8988T (cell line): ENCODE measurements at places on chromosomes 11 and 22.

GRCh38 chr11:48182860-48183526 lies 33.6 kb upstream of the OR4B1 start:
- no peak for DNase-seq

- DNase-seq: peak; percentile 94
These were observed at the start of gene P2RY2 for GRCh38 chr11:73218106-73218829. TSS of gene P2RY2 (plus strand) at chr11:73218281. CDS start at chr11:73234160, 15,879 bp downstream.

GRCh38 chr22:43036282-43036829 lies 21.4 kb upstream of the PACSIN2 start:
- DNase-seq: no peak

DNA sequence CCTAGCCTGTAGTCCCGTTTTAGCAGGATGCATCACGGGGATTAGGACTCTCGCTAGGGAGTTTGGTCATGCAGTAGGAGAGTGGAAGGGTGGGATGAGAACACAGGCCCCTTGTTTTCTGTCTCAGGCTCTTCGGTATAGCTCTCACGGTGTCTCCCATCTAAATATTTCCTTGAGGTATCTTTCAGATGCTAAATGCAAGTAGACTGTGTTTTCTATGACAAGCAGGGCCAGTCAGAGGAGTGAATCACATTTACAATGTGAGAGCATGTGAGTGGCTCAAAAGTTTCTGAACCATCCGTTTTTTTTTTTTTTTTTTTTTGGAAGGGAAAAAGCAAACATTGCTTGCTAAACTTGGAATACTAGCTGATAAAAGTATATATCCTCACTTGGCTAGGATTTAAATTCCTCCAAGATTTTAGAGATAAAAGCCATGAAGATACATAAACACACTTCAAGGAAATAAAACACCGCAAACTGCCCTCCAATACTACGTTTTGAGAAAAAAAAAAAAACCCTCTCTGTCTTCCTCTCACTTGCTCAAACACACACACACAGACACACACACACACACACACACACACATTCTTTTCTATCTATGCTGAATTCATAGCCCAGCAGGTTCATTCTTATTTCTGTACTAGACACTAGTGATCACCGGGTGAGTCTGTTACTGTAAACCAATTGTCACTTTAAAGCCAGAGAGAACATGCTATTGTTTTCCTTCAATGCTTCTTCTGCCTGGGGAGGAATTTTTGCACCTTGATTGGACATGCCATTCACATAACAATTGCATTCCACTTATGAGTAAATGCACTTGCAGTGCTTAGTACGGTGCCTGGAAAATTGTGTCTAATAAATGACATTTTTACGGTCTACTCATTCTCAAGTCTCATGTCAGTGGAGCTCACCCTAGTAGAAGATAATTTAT lies 224.6 kb upstream of the CCDC90B start:
- DNase-seq: no peak

- no peak for DNase-seq
These were observed 140.0 kb downstream of the AASDHPPT start for GRCh38 chr11:106217456-106217855.

DNA sequence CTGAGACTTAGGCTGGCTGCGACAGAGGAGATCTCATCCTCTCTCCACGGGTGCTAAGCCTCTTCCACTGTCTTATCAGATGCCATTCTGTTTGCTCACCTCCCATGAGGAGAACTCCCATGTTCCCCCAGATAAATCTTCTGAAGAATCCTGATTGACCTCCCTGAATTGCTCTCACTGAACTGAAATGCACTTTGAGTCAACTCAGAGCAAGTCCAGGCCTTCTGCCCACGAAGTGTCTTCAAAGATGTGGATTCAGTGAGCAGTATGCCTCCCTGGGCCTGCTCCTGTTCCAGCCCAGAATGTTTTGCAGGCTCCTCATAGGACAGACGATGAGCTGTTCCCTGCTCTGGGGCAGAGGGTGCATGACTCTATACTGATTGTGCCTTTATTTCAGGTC lies 17.4 kb downstream of the TUB start:
- no peak for DNase-seq
